Muscle of back (tissue), 13 donors: ENCODE measurements at places on chromosomes 11 and 22.
A peak's percentile ranks its signal among the peaks of the same experiment; 100 is the strongest.

GRCh38 chr11:104852811-104853210, 45.4 kb downstream of the CASP12 start:
- DNase-seq, result no peak

DNA sequence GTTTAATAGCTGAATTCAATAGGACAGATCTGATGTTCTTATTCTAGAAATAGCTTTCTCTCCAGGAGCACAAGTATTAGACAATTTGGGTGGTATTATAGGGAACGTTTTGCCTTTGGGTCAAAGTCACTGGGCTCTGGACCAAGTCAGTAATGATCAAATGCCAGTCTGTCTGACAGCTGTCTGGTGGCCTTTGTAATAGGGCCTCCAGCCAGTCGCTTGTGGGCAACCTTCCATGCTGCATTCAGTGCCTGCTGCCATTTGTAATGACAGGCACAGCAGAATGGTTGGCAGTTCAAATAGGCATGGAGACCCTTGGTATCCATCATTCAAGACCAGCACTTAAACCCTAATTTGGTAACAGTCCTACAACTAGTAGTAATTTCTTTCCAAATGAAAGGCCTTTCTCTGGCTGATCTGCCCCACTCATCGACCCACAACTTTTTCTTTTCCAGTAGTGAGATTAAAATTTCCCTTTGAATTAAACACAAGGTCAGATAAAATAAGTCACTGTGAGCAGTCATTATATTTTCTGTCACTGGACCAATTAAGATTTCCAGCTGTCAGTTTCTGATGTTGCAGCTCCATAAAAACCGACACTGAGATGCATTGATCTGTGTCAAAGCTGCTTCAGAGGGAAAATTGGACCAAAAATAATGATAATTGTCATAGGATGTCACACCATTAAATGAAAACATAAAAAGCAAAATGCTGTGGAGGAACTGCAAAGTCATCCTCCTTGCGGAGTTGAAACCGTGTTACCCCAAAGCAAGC, 1038.1 kb downstream of the LRRC4C start:
- DNase-seq, result no peak

DNA sequence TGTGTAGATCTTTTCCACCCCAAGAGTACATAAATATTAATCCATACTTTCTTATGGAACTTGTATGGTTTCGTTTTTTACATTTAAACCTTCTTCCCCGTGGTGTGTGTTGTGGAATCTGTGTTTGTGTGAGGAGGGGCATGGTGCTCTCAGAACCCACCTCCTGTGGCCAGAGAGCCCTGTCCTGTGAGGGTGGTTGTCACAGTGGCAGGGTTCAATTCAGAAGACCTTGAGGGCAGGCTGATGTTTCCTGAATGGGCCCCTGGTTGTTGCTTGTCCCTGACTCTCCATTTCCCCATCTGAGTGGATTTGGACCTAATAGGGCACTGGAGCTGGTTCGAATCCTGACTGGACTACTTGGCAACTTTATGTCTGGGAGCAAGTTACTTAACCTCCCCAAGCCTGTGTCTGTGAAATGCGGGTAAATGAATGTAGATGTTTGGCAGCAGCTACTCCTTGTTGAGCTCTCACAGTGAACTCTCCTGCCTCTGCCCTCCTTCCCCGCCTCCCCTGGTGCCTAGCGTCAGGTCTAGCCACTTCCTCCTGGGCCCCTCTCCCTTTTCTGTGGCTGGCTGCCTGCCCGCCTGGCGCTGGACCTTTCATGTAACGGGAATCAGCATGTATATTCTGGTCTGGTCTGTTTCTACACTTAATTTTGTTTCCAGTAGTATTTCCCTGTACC, 7.3 kb downstream of the NEAT1 start:
- peak; percentile 77 for DNase-seq

GRCh38 chr22:40597526-40598430, 38.7 kb downstream of the MRTFA start:
- peak; percentile 31 for DNase-seq

GRCh38 chr22:44369916-44370801, 57.4 kb upstream of the SHISAL1 start:
- DNase-seq, result no peak

GRCh38 chr11:19821993-19822392, 109.4 kb downstream of the NAV2 start:
- no peak for DNase-seq
